ENCODE measurements at places on chromosomes 6 and 20.

DNA sequence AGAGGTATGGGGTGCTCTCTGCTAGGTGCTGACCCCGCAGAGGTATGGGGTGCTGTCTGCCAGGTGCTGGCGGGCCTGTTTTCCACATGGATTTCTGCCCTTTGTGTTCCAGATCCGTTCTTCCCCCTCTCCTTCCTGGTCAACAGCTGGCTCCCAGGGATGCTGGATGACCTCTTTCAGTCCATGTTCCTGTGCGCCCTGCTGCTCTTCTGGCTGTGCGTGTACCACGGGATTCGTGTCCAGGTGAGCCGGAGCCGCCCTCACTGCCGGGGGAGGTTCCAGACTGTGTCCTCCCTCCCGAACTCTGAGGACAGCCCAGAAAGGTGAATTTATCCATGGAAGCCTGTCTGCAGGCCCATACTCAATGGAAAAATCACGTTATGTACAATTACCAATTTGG is 36.3 kb downstream of the DYNLT1 start:
- no peak for DNase-seq

DNA sequence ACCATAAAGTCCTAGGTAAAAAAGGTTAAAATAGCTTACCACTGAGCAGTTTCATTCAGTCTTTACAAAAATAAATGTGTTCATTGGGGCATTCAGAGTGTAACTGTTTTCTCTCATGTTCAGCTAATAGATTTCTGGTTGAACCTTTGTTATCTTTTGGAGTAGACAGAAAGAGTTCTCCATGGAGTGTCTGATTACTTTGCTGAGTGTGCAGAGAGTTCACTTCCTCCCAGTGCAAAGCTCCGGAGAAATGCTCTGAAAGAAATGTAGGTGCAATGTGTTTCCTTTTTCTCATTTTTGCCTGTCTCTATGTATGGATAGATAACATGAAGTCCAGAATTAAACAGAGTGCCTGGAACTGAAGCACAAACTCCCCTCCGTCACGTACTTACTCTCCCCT is 52.6 kb downstream of the JAG1 start:
- DNase-seq, result no peak

- no peak for DNase-seq
Observed at GRCh38 chr6:19269341-19269898, 567.8 kb upstream of the ID4 start.

GRCh38 chr20:34940081-34940481 is 15.5 kb downstream of the GSS start:
- no peak for DNase-seq

GRCh38 chr20:58930496-58930895 is 50.6 kb upstream of the NELFCD start:
- no peak for DNase-seq

DNA sequence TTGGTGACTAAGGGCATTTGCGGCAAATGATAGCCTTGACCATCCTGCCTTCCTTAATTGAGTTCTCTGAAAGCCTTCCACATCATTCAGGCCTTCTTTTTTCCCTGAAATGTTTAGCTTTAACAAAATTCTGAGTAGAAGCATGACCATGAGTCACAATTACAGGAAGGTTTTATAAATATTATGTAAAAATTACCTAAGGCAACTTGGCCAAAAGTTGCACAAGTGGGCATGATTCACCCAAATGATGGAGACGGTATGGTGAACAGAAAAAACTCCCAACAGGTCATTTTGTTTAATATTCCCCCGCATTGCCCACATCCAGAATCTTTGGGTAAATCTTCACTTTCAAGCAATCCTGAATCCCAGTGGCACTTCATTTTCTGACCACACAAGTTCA is 37.0 kb downstream of the MC3R start:
- no peak for DNase-seq

- DNase-seq, result no peak
Observed at GRCh38 chr20:4763261-4763660, 41.6 kb downstream of the PRND start.

GRCh38 chr20:3045042-3045815 is 623 bp upstream of the MRPS26 start:
- peak; percentile 57 for DNase-seq

DNA sequence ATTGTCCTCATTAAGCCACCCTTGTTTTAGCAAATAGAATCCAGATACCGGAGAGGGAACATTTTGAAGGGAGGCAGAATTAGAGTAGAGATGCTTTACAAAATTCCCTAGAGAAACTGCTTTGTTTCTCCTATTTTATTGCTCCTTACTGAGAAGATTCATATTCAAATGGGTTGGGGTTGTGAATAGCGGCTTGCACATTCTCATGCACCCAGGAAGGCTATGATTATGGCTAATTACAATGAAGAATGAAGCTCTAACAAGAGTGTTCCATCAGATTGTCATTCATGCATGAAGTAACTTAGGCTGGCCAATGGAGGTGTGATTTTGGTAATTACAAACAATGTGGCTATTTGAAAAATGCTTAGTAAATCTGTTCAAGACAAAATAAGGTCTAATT is 129.6 kb downstream of the PACRG start:
- no peak for DNase-seq

GRCh38 chr6:127176146-127176545 is 57.7 kb downstream of the RSPO3 start:
- DNase-seq, result no peak

DNA sequence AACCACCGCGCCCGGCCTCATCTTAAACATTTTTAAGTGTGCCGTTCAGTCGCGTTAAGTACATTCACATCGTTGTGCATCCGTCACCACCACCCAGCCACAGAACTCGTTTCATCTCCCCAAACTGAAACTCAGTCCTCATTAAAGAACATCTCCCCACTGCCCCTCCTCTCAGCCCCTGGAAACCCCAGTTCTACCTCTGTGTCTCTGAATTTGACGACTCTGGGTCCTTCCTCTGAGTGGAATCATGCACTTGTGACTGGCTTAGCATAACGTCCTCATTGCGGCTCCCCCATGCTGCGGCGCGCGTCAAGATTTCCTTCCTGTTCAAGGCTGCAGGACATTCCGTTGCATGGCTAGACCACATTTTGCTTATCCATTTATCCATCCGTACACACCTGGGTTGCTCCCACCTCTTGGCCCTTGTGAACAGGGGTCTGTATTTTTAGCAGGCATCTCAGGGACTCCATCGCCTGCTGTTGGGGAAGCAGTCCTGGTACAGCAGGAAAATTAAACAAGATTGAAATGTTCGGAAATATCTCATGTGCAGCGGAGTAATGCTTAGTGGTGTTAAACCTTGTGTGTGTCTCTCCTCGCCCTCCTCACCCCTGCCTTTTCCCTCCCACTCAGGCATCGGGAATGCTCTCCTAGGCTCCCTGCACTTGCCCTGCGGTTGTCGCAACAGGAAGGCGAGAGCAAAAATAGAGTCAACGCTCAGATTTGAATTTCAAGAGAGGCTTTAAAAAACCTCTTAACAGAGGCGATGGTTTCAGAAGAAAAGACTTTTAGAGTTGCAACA is 127.9 kb downstream of the PXDC1 start:
- DNase-seq, result no peak

- DNase-seq, result no peak
Observed at GRCh38 chr20:3509064-3509463, 38.2 kb downstream of the ATRN start.

DNA sequence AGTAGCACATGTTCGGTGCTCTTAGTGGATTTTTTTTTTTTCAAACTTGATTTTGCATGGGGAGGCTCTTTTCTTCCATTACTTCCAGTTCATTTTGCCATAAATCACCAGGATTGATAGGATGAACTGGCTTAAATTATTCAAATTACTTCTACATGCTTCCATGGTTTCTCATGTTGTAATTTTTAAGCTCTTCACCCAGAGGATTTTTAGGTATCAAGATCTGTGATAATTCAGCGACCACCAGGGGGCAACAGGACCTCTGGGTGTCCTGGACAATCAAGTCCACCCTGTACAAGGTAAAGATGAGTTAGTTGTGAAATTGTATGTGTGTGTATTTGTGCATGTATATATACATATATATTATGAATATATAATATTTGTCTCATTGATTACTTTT is 4.2 kb upstream of the EPHA7 start:
- peak; percentile 1 for DNase-seq

DNA sequence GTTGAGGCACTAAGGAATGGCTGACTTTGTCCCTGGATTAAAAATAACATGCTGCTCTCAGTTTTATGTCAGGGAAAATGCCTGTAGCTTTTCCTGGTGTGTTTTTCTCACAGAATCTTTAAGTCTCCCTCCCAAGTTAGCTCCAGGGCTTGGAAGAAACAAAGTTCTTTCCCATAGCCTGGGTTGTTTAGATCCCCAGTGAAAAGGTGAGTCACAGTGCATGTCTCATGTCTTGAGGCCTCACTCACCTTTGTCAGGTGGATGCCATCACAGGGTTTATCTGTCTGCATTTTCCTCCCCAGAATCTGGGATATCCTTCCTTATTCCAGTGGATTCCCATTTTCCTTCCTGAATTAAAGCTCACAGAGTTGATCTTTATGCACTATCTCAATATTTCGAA is 722.4 kb downstream of the GRIK2 start:
- DNase-seq, result no peak

DNA sequence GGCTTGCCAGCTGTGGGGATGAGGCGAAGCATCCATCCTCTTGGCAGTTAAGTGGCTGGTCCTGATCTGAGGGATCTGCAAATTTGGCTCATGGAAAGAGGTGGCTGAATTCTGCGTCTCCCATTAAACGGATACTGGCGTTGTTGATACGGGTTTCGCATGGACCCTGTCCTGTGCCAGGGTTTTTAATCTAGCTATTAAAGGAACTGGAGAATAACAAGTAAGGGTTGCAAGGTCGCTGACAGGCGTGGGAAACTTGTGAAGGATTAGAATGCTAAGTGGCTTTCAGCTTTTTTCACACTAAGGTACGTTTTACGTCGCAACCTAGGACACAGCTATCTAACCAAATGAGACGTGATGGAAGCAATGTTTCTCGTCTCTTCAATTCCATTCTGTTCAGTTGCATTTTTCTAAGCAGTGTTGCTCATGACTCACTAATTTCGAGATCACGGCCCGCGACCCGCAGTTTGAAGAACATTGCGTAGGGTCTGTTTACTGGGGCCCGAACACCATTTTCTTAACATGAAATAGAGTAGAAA is 852 bp downstream of the GMNN start:
- peak; percentile 18 for DNase-seq

DNA sequence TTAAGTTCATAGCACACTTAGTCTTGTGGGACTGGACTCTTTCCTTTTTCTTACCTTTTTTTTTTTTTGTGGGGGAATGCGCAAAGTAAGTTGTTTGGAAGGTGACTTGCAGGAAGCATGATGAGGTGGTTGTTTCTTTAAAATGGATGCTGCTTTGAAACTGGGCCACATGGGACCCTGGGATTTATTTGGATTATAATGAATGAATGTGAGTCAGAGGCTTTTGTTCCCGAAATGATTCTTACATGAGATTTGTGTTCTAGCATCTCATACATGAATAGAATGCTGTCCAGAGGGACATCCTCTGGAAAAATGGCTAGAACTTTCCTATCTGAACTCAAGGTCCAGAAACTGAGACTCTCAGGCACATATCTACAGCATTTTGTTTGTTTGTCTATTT is 236.6 kb upstream of the RNF24 start:
- no peak for DNase-seq

- no peak for DNase-seq
Observed at GRCh38 chr20:46407671-46407996, 1.2 kb upstream of the ELMO2 start.

DNA sequence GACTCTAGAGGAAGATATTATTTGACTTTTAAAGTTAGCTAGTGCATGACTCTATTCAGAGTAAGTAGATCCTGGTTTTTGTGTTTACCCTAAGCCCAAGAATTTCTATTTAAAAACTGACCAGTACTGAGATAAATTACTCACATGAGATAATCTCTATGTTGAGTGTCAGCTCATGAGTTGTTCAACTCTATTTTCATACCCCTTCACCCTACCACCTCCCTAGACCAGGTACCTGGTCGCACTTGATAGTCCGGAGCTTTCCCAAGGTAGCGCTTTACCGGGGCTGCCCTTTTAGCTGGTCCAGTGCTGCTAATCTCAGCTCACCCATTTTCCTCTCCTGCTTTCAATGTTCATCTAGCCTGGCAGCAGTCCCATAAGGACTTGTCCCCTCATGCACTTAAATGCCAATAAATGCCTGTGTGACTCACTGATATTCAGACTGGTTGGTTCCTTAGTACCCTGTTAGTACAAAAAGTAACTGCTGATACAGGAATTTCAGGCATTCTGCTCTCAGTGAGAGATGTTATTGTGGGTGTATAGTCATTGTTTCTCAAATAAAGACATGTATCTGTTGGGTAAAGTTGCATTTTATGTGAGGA is 503.9 kb downstream of the ADGRB3 start:
- no peak for DNase-seq

- no peak for DNase-seq
Observed at GRCh38 chr20:46936415-46937156, 41.9 kb downstream of the EYA2 start.

DNA sequence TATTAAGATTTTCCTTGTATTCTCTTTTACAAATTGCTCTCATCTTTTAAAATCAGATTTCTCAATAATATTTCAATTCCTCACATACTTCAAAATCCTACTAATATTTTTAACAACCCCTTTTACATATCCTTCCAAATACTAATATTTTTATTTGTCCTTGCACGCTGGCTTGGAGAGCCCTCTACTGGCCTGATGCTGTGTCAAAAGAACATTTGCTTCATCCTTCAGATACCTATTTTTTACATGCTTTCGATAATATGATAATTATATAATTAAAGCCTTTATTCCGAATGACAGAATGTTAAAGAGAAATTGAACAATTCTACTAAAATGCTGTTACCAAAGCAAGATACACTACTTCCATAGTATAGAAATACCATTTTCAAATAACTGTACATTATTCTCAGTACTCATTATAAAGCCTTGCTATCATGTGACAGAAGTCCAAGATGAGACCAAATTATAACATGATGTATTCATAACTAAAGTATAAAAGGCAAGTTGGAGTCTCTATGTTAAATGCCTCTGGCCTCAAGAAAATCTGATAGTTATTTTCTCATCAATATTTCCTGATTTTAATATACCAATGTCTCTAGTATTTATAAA is 39.0 kb upstream of the PLN start:
- DNase-seq, result no peak

Data from stimulated activated CD4-positive, alpha-beta T cell treated with anti-CD3 and anti-CD28 coated beads, Interleukin-4, amount 100 ng/mL, for 48 hours (primary cell).